ENCODE measurements at places on chromosomes 5 and 9.

GRCh38 chr5:78554670-78555069 lies 93.9 kb downstream of the LHFPL2 start:
- no peak for DNase-seq

DNA sequence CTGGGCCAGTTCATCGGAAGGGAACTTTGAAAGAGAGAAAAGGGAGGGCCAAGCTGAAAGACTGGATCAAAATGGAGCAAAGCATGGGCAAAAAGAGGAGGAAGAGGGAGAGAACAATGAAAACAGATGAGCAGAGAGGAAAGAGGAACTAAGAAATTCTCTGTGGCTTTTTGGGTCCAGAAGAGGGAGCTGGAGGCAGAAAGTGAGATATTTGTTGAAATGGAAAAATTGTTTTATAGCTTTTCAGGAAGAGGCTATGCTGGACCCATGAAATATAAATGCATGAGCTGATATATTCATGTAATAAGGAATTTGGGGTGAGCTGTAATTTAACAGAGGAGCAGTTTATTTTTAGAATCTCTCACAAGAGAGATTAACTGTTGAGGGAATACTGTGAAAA lies 457.3 kb downstream of the DMAC1 start:
- no peak for DNase-seq

DNA sequence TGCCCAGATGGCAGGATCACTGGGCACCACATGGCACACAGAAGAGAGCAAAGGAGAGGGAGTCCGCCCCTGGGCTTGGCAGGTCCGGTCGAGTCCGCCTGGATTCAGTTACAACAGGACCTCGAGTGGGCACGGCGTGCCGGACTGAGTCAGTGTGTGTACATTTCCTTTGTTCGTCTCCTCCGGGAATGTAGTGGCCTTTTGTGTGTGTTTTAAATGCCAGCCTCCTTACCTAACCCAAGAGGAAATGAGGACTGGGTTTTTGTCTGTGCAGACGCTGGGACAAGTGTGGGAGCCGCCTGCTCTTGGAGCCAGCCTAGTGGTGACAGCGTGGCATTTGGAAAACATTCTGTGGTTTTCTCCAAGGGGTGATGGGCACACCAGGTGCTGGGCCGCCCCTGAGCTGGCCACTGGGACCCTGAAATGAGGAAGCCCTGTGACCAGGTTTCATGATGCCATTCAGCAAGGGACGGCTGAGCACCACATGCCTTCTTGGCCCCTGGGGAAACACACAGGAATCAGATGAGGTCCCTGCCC lies 9.6 kb downstream of the NEK6 start:
- no peak for DNase-seq

- DNase-seq, result peak; percentile 40
These were observed 732 bp downstream of the PBX3 start for GRCh38 chr9:125747765-125748445.

DNA sequence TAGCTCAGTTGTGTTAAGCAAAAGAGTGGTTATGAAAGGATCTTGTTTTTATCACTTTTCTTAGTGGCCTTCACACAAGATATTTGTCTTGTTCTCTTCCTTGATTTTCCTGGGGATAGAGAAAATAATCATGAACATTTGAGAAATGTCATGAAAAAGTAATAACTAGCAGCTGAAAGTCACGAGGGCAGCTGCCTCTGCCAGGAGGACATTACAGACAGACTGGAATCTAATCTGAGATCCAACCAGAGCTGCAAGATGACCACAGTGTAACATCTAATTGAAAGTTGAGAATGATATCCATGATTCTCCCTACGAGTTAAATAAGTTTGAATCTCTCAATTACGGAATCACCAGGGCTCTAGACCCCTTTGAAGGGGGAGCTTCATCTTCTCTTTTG lies 274.9 kb downstream of the ARHGAP26 start:
- no peak for DNase-seq

- no peak for DNase-seq
These were observed 192.7 kb upstream of the IER5L start for GRCh38 chr9:129370770-129371169.
